Stimulated activated CD8-positive, alpha-beta memory T cell treated with anti-CD3 and anti-CD28 coated beads, Interleukin-7, amount 100 ng/mL, for 48 hours (primary cell): ENCODE measurements at places on chromosomes 1 and 21.

DNA sequence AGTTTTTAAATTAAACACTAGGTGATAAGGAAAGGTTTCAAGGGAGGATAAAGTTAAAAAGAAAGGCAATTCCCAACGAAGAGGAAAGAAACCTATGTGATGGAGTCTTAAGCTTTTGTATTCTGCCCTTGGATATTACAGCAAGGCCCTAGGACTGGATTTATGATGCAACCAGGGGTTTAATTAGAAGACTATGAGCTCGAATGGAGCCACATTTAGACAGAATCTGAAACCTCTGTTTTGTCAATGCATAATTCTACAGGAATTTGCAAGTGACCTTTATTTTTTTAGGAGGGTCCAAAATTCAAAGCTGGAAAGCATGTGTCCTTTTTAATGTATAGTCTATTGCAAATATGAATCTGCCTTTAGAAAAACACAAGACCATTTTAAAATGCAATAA lies 37.9 kb downstream of the TGFB2 start:
- DNase-seq: no peak

DNA sequence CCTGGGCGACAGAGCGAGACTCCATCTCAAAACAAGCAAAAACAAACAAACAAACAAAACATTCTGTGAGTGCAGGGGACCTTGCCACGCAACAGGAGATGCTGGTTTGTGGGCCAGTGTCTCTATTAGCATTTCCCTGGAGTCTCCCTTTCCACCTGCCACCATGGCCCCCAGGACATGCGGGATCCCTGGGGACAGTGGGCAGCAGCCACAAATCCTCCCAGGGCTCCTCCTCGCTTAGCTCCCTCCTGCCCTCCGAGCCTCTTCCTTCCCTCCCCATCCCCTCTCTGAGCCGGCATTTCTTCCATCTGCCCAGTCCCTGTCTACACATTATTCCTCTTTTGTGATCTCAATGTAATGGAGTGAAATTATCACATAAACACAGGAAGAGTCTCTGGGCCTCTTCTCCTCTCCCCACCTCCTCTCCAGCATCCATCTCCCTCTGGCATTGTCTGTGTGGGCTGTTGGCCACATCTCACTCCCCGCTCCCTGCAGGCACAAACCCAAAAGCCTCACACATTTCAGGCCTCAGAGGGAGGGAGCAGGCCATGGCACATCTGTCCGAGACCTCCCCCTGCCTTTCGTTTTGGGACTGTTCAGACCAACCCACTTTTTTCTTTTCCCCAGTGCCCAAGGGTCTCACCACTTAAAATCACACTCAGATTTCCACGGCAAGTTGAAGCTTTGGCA lies 144.3 kb downstream of the MIS18A start:
- DNase-seq: no peak

DNA sequence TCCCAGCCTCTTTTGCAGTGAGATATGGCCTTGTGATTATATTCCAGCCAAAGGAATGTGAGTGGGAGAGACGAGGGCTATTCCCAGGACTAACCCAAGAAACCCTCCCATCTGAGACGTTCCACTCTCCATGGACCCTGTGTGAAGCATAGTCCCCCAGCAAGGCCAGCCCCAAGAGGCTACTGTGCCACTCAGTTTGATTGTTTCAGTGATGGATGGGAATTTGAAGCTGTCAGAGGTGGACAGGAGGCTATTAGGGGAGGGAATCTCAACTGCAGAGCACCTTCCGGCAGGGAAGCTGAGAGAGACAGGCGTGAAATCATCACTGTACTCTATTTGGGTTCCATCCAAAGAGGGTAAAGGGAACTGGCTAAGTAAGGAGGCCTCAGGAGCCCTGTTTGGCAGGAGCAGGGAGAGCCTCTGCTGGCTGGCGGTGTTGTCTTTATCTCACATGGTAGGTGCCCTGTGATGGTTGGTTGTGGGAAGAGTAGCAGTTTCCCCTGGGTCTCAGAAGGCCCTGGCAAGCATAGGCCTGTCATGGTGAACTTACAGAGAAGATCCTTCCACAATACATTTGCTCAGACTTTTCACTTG lies 3.4 kb upstream of the TEX35 start:
- DNase-seq: no peak

- DNase-seq: no peak
Observed at GRCh38 chr1:152759453-152760173, 1.8 kb downstream of the KPRP start.

- no peak for DNase-seq
Observed at GRCh38 chr1:65044411-65044810, 78.1 kb upstream of the JAK1 start.

- DNase-seq: no peak
Observed at GRCh38 chr21:15139898-15140297, 75.1 kb upstream of the NRIP1 start.

DNA sequence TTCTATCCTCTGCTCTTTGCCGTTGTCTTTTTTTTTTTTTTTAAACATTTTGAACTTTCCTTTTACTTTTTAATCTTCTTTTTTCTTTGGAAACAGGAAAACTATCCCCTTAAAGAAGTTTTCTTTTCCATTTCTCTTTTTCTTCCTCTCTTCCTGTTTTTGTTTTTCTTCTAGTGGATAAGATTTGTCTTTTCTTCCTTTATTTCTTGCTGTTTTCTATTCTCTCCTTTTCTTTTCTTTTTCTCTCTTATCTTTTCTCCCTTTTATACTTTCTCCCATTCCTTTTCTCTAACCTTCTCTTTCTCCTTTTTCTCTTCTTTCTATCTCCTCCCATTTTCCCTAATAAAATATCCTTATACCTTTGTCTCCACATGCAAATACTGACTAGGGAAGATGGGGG lies 46.2 kb downstream of the PEX14 start:
- no peak for DNase-seq

DNA sequence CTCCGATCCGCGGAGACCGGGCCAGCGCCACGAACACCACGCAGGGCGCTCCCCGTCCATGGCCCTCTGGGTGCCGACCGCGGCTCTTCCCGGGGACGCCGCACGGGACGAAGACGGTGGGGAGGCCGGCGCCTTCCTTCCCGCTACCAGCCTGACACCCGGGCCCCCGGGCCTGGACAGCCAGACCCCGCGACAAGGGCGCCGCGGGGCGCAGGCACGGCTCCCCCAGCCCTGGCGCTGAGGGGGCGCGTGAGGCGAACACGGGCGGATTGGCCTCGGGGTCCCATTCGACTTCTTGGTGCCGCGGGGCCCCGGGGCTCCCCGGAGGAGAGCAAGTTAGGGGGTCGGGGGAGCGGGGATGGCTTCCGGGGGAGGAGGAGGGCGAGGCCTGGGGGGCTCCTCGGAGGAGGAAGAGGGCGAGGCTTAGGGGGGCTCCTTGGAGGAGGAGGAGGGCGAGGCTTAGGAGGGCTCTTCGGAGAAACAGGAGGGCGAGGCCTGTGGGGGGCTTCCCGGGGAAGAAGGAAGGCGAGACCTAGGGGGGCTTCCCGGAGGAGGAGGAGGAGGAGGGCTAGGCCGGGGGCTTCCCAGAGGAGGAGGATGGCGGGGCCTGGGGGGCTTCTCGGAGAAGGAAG lies 537 bp upstream of the KLHL17 start:
- DNase-seq: no peak

GRCh38 chr1:67646145-67647035 lies 38.6 kb upstream of the GADD45A start:
- no peak for DNase-seq

- no peak for DNase-seq
Observed at GRCh38 chr1:37284053-37284452, 190.3 kb upstream of the ZC3H12A start.

DNA sequence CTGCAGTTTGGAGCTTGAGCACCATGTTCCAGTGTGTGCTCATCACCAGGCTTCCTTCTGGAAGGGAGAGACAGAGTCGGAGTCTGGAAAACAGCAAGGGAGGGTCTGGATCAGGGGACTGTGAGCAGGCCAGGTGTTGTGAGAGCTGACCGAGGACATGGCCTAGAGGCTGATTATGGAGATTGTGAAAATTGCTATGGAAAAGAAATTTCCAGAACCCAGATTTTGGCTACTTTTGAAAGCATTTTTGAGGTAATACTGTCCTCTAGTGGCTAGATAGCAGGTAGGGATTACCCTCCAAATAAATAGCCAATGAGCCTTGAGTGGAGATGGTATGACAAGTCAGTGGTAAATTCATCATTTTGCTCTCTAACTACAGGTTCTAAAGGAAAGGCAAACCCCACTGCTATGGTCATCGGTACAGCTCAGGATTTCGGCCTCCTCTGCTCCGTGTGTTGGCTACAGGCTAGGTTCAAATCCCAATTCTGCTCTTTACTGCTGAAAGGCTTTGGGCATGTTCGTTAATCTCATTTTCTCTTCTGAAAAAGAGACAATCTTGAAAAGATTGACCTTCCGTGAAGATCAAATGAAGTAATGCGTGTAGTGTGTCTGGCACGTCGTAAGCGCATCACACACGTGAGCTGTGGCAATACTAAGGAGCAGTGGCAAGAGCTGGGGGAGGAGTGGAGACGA lies 1.0 kb upstream of the HAO2 start:
- DNase-seq: no peak

GRCh38 chr1:115829947-115830346 lies 11.0 kb downstream of the NHLH2 start:
- no peak for DNase-seq

DNA sequence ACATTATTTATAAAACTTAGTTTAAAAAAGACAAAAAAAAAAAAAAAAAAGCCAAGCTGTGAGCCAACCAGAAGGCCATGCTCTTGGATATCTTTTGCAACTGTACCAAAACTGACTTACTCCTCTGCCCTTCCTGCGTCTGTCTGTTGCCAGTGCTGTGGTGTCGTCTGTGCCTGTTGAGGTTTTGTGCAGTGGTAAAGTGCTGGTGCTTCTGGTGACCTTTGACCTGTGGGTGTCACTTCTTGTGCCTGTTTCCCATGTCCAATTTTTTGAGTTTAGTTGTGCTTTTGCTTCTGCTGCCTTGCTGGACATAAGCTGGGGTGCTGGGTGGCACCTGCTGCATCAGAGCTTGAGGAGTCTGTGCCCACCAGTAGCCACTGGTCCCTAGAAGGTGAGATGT lies 41.4 kb downstream of the RNF187 start:
- no peak for DNase-seq

- no peak for DNase-seq
Observed at GRCh38 chr1:238001818-238002217, 111.1 kb upstream of the ZP4 start.

- no peak for DNase-seq
Observed at GRCh38 chr1:14852291-14852690, 253.8 kb downstream of the KAZN start.

DNA sequence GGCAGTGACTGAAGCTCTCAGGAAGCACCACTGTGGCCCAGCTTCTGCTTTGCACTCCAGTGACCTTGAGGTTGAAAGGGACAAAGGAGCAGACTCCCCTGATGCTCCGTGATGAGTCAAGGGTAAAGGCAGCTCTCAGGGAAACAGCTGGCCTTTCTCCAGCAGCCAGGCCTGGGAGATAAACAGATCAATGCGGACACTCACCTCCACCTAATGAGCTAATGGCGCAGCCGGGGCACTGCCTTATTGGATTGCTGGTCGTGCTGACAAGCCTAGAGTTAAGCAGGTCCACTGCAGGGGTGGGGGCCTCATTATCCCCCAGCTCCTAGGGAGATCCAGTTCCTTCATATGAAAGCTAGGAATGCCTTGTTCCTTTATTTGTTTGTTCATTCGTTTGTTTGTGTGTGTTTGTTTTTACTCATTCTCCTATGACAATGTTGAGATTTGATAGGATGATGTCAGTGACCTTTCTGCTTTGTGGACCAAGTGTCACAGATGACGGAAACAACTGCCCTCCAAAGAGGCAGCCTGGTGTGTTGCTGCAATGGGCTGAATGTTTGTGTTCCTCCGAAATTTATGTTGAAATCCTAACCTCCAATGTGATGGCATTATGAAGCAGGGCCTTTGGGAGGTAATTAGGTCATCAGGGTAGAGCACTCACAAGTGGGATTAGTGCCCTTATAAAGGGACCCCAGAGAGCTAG lies 141.4 kb upstream of the BEND5 start:
- no peak for DNase-seq

GRCh38 chr1:10544239-10544638 lies 69.5 kb downstream of the PEX14 start:
- no peak for DNase-seq

- no peak for DNase-seq
Observed at GRCh38 chr1:7253988-7254587, 468.8 kb downstream of the CAMTA1 start.

GRCh38 chr1:95323123-95323522 lies 89.1 kb downstream of the RWDD3 start:
- DNase-seq: no peak

DNA sequence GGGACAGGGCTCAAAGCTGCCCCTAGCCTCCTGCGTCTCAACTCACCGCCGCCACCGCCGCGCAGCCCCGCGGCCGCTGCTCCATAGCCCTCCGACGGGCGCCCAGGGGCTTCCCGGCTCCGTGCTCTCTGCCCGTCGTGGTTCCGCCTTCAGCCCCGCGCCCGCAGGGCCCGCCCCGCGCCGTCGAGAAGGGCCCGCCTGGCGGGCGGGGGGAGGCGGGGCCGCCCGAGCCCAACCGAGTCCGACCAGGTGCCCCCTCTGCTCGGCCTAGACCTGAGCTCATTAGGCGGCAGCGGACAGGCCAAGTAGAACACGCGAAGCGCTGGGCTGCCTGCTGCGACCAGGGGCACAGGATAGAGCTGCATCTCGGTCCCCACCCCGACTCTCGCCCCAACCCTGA lies at the start of gene TNFRSF25:
TSS of gene TNFRSF25 (minus strand) at position 151 of the 400 bp plus-strand sequence. CDS start at position 85, 66 bp downstream.
- no peak for DNase-seq

DNA sequence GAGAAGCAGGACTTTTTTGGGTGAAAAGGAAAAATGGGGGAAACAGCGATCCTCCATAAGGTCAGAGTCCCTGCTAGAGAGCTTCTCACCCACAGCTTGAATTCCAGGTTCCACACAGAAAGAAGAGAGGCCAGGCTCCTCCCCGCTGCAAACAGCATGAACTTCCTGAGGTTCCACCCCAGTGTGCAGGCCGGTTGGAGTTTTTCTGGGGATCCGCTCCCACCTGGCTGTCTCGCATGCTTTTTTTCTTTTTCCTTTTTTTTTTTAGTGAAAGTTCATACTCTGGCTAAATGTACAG lies 595.1 kb upstream of the ZP4 start:
- DNase-seq: no peak

- DNase-seq: no peak
Observed at GRCh38 chr21:28696844-28697410, 295.8 kb downstream of the LTN1 start.

- DNase-seq: no peak
Observed at GRCh38 chr1:220184506-220184905, 87.7 kb downstream of the RAB3GAP2 start.

DNA sequence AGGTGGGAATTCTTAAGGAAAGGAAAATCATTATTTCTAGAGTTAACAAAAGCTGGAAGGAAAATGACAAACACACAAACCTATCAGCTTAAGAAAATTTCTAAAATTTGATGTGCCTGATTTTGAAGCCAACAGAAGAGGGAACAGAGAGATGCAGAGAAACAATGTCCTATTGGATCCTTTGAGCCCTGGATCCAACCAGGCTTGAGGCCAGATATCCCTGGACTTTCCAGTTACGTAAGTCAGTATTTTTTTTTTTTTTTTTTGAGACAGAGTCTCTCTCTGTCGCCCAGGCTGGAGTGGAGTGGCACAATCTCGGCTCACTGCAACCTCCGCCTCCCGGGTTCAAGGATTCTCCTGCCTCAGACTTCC lies 648.9 kb downstream of the KIF26B start:
- DNase-seq: no peak

DNA sequence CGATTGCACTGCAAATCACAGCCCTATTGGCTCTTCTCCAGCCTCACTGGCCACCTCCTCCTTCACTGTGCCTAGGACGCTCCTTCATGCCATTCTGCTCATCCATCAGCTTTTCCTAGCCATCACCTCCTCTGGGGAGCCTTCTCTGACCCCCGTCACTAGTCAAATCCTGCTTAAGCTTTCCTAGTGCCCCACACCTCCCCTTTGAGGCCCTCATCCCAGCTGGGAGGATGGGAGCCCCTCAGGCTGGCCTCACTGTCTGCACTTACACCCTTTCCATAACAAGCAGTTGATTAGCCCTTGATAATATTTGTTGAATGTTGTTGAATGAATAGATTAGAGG lies 50.7 kb downstream of the KLHDC7A start:
- no peak for DNase-seq
